ENCODE measurements at places on chromosomes 3 and 15.

GRCh38 chr3:191136347-191136746 is 62.7 kb upstream of the OSTN start:
- DNase-seq = no peak

DNA sequence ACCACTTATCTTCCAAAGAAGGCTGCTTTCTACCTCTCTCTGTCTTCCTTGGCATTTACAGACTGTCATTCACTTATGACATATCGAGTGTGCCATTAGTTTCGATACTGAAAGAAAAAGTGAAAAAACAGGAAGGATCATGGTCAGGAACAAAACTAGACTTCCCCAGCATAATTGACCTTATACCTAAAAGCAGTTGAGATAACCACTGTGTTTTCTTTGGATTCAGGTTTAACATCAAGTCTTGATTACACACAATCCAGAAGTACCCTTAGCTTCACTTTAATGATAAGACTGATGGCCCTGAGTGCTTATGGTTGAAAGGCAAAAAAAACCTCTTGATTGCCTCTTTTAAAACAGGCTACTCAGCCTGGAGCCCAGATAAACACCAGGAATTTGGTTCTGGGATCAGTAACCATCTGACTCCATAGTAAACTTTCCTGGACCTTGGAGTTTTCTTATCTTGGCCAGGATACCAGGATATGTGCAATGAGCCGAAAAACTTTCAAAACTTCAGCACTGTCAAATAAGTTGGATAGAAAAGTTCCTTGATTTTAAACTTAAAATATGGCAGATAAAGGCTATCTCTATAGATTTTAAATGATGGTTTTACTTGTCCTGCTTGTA is 5.0 kb upstream of the UACA start:
- no peak for DNase-seq

- no peak for DNase-seq
These were observed 611 bp upstream of the USP19 start for GRCh38 chr3:49121132-49121736.

GRCh38 chr3:150755902-150756301 is 7.1 kb downstream of the SIAH2 start:
- DNase-seq = no peak

- DNase-seq = peak; percentile 42
These were observed 47.1 kb downstream of the TFG start for GRCh38 chr3:100756441-100756840.

DNA sequence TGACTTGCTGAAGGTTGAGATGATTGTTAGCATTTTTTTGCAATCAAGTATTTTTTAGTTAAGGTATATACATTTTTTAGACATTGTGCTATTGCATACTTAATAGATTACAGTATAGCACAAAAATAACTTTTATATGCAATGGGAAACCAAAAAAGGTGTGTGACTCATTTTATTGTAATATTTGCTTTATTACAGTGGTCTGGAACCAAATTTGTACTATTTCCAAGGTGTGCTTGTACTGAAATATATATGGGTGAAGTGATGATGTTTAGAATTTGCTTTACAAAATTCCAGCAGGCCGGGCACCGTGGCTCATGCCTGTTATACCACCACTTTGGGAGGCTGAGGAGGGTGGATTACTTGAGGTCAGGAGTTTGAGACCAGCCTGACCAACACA is 29.1 kb upstream of the TBC1D23 start:
- DNase-seq = no peak

DNA sequence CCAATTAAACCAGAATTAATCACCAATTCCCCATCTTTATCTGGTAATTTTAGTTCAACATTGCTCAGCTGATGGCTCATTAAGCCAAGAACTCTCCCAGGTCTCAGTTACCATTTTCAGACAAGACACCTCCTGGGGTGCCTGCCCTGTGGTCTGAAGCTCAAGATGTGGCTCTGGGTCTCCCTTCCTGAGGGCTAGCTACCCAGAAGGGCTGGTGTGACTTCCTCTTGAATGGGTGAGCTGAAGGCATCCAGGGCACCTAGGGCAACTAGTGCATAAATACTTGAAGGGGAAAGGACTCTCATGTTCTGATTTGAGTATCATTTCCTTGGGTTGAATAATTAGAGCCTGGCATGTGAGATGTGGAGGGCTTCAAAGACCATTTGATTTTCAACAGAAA is 6.7 kb upstream of the TM4SF1 start:
- DNase-seq = no peak

DNA sequence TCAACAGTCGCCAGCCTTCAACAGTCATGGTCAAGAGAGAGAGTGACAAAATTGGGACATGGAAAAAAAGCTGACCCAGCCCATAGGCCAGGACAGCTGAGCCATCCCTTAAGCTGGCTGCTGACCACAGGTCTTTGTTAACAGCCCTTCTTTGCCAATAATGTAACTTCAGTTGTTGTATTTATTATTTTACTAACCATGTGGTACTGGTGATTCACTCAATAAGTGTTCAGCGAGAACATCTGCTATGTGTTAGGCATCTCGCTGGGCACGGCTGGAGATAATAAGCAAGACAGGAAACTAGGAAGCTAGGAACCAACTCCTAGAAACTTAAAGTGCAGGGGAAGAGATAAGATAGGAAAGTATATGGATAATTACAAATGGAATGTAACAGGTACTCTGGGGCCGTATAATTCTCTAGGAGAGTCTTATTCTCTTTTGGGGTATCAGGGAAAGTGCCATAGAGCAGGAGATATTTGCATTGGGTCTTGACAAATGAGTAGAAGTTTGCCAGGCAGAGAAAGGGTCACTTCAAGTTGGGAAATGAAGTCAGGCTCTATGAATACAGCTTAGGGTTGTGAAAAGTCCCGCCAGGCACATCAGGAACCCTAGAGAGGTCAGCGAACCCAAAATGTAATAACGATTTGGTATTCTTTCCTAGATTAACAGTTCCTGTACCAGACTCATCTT is 84.0 kb upstream of the TRA2B start:
- DNase-seq = peak; percentile 88

DNA sequence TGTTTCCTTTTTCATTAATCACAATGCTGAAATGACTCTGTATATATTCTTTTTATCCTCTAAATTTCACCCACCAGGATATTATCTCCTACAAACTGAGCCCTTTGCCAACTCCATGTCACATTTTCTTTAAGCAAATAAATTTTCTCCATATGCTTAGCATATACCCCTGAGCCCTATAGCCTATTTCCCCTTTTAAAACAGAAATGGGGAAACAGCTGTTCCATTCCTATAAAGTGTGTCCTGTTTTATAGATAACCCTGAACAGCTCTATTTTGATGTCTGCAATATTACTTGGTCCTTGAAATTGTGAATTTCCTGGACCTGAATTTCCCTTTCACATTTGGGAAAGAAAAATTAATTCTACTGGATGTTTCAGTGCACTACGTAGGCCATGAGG is 15.6 kb upstream of the FILIP1L start:
- DNase-seq = no peak

- no peak for DNase-seq
These were observed 25.1 kb downstream of the ALDH1L1 start for GRCh38 chr3:126155280-126155640.

DNA sequence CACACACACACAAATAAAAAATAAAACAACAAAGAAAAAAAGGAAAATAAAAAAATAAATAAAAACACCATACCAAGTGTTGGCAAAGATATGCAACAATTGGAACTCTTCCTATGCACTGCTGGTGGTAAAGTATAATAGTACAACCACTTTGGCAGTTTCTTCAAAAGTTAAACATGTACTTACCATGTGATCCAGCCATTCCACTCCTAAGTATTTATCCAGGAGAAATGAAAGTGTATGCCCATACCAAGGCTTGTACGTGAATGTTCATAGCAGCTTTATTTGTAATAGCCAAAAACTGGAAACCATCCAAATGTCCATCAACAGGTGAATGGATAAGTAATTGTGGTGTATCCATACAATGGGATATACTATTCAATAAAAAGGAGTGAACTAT is 17.0 kb downstream of the WDR93 start:
- no peak for DNase-seq

- no peak for DNase-seq
These were observed 5.4 kb downstream of the CYFIP1 start for GRCh38 chr15:22974745-22975144.

DNA sequence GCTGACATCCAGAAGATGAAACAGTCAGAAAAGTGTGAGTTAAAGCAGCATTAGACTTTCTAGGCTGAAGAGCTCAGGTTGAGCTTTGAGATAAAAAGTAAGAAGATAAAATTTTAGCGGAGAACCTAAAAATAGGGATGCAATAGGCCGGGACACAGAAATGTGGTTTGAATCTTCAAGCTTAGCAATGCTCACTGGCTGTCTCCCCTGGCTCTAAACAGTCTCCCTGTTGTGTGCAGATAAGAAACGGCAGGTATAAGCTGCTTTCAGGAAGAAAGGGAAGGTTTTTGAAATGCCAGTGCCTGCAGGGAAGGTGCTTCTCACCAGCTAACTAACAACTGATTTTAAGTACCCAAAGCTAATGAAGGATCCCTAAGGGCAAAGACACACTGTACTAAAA is 718.7 kb upstream of the SGO1 start:
- DNase-seq = no peak

GRCh38 chr15:47674586-47675232 is 42.6 kb upstream of the SEMA6D start:
- DNase-seq = no peak

DNA sequence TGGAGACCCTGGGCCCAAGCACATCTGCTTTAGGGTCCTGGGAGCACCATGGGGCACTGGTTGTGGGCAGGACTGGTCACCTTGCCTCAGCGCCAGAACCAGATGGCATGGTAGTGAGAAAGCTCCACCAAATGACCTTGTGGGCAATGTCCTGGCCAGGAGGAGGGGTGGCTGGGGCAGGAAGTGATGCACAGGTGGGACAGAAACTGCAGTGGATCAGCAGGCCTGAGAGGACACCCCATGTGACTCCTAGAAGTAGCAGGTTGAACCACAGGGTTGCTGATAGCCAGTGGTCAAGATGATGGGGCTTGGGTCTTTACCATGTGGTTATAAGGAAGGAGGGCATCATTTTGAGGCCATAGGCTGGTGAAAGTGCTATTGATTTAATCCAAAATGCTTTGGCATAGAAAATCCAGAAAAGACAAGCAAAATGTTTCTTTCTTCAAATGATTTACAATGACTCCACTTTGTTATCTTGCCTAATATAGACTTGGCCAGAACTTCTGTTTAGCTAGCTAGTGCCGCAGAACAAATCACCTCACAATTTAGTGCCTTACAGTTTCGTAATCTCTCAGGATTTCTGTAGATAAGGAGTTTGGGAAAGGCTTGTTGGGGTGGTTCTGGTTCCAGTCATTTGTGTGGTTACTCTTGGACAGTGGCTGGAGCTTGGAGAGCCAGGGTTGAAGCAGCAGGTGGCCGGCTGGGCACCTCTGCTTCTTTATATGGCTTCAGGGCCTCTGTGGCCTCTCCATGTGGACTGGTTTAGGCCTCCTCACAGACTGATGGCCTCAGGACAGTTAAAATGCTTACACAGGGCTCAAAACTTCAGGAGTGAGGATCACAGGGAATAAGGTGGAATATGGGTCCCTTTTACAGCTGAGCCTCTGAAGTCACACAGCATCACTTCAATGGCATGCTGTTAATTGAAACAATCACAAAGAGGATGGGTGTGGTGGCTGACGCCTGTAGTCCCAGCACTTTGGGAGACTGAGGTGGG is 27.5 kb downstream of the TMEM158 start:
- DNase-seq = no peak

GRCh38 chr3:45950131-45950530 is 6.9 kb downstream of the CXCR6 start:
- DNase-seq = no peak

DNA sequence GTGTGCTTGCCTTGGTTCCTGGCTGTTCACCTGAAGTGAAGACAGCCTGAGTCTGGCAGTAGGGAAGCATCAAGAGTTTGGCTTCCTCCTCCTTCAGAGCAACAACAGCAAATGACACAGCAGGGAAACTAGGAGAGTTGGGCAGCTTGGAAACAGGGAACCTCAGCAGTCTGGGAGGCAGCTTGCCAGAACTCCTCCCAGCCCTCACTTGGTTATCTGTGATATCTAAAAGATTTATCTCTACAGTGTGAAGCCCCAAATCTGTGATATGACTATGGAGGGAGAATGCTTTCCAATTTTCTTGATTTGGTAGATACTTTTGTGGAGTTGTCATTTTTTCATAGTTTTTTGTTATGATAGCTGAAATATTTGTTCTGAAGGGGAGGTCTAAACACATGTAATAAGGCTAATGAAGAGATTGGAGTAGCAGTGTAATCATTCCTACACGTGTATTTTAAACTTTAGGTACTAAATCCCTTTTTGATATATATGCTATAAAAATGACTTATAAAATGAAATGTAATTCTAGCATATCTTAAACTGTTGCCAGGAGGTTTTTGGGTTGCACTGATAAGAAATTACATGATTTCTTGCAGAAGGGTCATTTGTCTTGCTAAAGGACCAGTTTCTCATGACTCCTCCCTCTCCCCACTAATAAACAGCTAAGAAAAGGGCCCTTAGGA is 20.8 kb downstream of the UBE2E1 start:
- no peak for DNase-seq

DNA sequence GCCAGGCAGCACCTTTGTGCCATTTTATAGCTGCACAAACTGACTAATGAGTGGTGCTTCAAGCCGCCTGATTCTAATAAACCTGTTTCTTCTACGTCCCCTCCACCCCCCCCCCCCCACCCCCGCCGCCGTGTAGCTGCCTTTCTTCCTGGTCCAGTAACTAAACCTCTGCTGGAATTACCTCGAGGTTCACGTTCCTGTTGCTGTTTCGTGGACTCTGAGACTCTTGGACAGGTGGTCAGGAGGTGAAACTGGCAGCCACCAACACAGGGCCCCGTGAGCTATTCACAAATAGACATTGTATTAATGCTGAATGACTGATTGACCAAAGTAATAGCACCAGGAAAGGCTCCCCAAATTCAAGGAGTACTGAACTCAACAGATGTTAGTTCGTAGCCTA is 73.9 kb downstream of the TRIM69 start:
- no peak for DNase-seq

- no peak for DNase-seq
These were observed 226.8 kb upstream of the ST8SIA2 start for GRCh38 chr15:92166751-92167405.

- DNase-seq = no peak
These were observed 14.0 kb downstream of the PLCL2 start for GRCh38 chr3:16898595-16899395.

GRCh38 chr3:176759815-176760506 is 437.3 kb downstream of the TBL1XR1 start:
- DNase-seq = no peak

DNA sequence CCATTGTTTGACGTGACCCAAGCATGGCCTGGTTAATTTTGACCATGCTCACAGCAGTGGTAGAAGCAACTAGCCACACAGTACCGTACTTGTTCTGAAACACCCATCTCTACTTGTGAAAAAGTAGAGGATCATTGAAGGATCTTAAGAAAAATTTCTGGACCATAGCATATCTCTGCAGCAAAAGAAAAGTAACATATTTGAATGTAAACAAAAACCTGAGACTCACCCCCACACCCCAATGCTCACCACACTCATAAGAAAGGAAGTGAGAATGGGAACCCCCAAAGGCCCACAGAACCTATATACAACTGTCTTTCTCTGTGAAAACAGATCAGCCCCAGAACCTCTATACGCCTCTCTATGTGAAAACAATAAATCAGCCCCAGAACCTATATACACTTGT is 33.8 kb upstream of the TFRC start:
- DNase-seq = no peak
